CD8-positive, alpha-beta memory T cell (primary cell): ENCODE measurements at places on chromosomes 4 and X. TPM values are rescaled to one million over a fixed set of nuclear protein-coding genes. Genes with fewer than 3 reads are reported as not detected.
A peak's percentile ranks its signal among the peaks of the same experiment; 100 is the strongest.

DNA sequence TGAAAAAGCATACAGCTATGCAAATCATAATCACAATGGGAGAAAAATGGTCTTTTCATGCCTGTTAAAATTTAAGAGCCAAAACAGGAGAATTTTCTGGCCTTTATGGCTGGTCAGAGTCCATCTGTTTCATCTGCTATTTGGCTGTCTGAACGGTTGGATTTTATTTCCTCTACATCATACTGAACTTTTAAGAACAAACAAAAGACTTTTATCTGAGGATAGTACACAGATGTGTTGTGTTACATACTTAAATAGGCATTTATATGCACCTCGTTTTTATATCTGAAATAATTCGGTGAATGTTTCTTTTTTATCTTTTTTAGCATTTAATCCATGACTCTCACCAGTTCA is 18.0 kb upstream of the WWC2 start:
- no peaks in the 10 kb centered on the region for H3K27me3 ChIP-seq
- H3K4me1 ChIP-seq: no peaks in the 10 kb centered on the region
- H3K36me3 ChIP-seq: no peaks in the 10 kb centered on the region
- H3K4me3 ChIP-seq: no peak overlapping the region
- H3K27ac ChIP-seq: no peak overlapping the region

DNA sequence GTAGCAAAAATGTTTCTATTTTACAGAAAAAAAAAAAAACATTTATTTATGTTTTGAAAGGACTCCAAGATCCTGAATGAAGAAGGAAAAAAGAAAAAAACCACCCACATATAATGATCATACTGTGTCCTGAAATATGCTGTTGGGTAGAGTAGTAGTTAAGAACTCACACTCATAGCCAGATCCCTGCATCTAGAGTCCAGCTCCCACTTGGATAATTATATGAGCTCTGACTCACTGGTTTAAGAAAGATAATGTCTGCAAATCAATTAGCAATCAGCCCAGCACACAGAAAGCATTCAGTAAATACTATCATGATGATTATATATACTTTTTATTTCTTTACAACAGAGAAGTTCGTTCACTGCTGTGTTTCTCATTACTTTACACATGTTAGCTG is 46.7 kb upstream of the MXRA5 start:
- H3K4me3 ChIP-seq: no peak overlapping the region
- no peak overlapping the region for H3K27ac ChIP-seq
- H3K4me1 ChIP-seq: no peaks in the 10 kb centered on the region

DNA sequence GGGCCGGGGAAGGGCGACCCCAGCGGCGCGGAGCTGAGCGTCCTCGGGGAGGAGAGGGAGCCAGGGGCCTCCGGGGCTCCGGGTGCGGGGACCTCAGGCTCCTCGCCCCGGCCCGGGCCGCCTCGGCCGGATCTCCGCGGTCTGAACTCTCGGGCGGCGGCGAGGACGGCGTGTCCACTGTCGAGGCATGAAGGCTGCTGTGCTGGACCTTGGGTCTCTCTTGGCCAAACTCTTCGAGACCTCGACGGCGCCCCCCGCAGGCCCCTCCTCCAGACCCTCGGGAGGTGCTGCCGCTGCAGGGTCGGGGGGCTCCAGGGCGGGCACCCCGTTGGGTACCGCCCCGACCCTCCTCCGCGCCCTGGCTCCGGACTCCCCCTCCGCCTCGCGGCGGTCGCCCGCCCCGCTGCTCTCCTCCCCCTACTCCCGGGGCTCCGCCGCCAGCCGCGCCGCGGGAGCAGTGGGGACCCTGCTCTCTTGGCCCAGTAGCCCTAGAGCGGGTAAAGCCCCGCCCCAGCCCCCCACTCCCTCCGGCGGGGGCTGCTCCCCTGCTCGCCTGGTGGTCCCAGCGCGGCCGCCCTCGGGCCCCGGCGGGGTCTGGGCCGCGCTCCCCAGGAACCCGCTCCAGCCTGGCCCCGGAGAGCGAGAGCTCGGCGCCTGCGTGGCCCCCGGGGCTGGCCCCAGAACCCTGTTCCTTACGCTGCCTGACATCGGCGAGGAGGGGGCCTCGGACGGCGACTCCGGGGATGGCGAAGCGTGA is 564 bp downstream of the FAM149A start:
- H3K36me3 ChIP-seq: no peaks in the 10 kb centered on the region
- no peak overlapping the region for H3K4me3 ChIP-seq
- DNase-seq: no peak

DNA sequence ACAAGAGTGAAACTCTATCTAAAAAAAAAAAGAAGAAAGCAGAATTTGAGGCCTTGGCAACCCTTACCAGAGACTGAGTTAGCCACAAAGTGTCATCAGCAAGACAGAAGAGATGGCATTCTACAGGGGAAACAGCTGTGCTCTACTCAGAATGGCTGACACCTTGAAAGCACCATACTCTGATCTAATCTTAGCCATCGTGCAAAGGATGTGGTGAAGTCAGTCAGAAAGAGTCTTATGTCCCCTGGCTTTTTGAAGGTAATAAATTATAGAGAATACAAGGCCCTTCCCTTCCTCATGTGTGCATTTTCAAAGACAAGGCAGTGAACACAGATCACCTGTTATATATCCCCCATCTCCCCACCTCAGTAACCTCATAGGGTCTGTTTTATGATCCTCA is 13.2 kb downstream of the CLNK start:
- peaks cover 15% of the 10 kb centered on the region for H3K4me1 ChIP-seq
- DNase-seq: no peak
- no peaks in the 10 kb centered on the region for H3K27me3 ChIP-seq
- H3K4me3 ChIP-seq: no peak overlapping the region

DNA sequence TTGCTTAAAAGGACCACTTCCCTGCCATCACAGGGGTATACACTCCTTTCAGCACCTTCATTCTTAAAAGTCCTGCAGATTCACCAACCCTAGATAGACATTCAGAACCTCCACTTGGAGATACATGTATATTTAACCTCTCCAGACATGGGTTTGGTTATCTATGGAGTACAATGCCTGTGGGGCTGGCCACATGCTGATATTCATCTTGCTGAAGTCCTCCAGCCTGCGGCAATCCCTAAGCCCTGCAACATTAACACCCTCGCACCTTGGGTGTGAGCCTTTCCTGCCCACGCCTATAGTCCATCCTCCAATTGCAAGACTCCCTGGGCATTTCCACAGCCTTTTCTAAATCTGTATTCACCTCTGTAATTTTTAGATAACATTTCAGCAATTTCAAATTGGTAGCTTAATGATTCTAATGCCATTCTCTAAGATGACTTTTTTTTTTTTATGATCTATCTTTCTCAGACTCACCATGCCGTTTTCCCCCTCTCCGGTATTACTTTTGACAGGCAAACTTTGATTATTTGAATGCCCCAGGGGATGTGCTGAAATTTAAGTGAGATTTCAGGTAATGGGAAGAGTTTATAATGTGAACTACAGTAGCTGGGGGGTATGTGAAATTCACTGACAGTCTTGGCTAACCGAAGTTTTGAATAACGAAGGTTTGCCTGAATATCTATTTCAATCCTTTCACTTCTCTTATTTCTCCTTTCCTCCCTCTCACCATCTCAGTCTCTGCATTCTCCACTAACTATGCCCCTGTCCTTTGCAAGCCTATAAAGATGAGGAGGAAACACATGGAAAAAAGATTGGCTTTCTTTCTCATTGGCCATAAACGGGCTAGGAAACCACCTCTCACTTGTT is 24.1 kb downstream of the CCDC149 start:
- DNase-seq: no peak
- H3K27ac ChIP-seq: no peak overlapping the region
- no peaks in the 10 kb centered on the region for H3K27me3 ChIP-seq
- H3K4me1 ChIP-seq: no peaks in the 10 kb centered on the region
- no peaks in the 10 kb centered on the region for H3K36me3 ChIP-seq

- DNase-seq: no peak
- H3K27me3 ChIP-seq: no peaks in the 10 kb centered on the region
- H3K4me3 ChIP-seq: no peak overlapping the region
- H3K27ac ChIP-seq: no peak overlapping the region
- no peaks in the 10 kb centered on the region for H3K4me1 ChIP-seq
- H3K36me3 ChIP-seq: no peaks in the 10 kb centered on the region
Measured at GRCh38 chr4:148704291-148704690, 262.1 kb upstream of the NR3C2 start.

GRCh38 chr4:58809948-58810347 is 1699.8 kb upstream of the IGFBP7 start:
- no peaks in the 10 kb centered on the region for H3K4me1 ChIP-seq
- no peak for DNase-seq
- no peak overlapping the region for H3K27ac ChIP-seq
- no peak overlapping the region for H3K4me3 ChIP-seq
- H3K36me3 ChIP-seq: no peaks in the 10 kb centered on the region

- DNase-seq: no peak
- no peaks in the 10 kb centered on the region for H3K4me1 ChIP-seq
- no peak overlapping the region for H3K27ac ChIP-seq
- no peak overlapping the region for H3K4me3 ChIP-seq
Measured at GRCh38 chr4:94165256-94165655, 42.4 kb upstream of the SMARCAD1 start.

DNA sequence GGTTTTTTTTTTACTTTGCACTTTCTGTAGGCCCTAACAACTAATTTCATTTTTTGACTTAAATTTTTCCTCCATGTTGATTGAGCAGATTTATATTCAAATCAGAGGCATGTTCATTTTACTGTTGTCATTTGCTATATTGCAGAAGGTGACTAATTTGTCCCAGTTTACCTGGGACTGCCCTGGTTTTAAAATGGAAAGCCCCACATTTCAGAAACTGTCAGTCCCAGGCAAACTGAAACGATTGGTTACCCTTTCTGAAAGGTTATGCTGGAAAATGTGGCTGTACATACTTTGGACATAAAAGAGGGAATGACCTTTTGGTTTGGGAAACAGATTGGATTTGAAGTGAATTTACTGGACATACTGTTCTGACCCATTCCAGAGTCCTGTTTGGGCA is 160.0 kb downstream of the SPCS3 start:
- H3K27me3 ChIP-seq: no peaks in the 10 kb centered on the region
- H3K4me1 ChIP-seq: no peaks in the 10 kb centered on the region
- no peak overlapping the region for H3K4me3 ChIP-seq
- no peak for DNase-seq

GRCh38 chr4:183610033-183610432 is 49.0 kb downstream of the RWDD4 start:
- H3K4me1 ChIP-seq: no peaks in the 10 kb centered on the region
- H3K36me3 ChIP-seq: no peaks in the 10 kb centered on the region
- no peak overlapping the region for H3K27ac ChIP-seq
- no peak for DNase-seq
- peaks cover 6% of the 10 kb centered on the region for H3K27me3 ChIP-seq

GRCh38 chrX:64152857-64153256 is 52.7 kb downstream of the AMER1 start:
- DNase-seq: no peak
- no peaks in the 10 kb centered on the region for H3K27me3 ChIP-seq
- H3K4me3 ChIP-seq: no peak overlapping the region
- no peak overlapping the region for H3K27ac ChIP-seq

DNA sequence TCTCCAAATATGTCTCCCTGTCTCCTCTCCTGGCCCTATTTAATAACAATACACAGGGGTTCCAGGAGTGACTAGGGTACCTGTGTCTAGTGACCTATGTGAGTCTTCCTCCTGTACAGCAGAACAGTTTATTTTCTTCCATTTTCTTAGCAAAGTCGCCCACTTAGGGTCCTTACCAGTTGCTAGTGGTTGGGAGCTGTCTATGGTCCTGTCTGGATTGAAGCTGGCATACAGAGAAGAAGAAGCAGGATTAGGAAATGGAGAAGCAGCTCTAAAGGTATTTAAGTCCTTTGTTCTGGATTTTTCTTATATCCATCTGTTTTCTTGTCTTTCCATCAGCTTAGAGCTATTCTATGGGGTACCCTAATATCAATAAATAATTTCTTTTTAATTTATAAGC is 587.1 kb upstream of the CPEB2 start:
- H3K27ac ChIP-seq: no peak overlapping the region
- no peaks in the 10 kb centered on the region for H3K27me3 ChIP-seq

DNA sequence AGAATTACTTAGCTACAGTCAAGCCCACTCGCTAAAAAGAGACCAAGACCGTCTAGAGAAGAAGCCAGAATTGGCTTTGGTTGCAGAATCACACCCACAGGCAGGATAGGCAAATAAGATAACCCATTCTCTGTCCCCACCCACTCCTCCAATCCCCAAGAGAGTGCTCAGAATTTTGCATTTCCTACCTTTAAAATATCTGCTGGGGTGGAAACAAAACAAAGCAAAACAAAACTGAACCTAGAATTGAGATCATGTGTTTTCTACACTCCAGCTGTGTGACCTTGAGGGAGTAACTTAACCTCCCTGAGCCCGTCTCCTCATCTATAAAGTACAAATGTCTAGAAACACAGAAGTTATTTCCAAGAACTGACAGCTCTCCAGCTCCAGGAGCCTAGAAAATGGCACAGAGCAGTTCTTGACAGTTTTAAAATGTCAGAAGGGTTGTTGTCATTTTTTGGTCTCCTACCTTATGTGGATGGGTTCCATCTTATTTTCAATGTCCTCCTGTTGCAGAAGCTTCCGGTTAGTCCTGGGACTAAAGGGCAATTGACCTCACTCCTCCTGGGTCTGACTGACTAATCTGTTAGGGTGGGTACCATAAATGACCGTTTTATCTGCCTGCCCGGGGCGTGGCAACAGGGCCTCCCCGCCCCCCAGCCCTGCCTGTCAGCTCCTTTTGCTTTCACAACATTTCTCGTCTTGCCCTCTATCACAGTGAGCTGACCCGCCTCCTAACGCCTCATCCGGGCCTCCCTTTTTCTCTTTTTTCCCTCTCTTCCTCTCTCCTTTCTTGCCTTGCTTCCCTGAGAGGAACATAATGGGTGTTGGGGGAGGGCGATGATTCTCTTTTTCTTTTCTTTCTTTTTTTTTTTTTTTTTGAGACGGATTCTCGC is 114.0 kb downstream of the RBM47 start:
- H3K36me3 ChIP-seq: no peaks in the 10 kb centered on the region
- no peak overlapping the region for H3K4me3 ChIP-seq
- H3K27me3 ChIP-seq: no peaks in the 10 kb centered on the region

- no peak overlapping the region for H3K4me3 ChIP-seq
- H3K4me1 ChIP-seq: no peaks in the 10 kb centered on the region
- no peak overlapping the region for H3K27ac ChIP-seq
- DNase-seq: peak; percentile 5
- no peaks in the 10 kb centered on the region for H3K36me3 ChIP-seq
- H3K27me3 ChIP-seq: no peaks in the 10 kb centered on the region
Measured at GRCh38 chr4:35525192-35525978, 718.9 kb downstream of the ARAP2 start.

NCAPG gene
- 52.1 TPM for total RNA-seq

TBCK gene
- 23.9 TPM for total RNA-seq

NUDT11 gene
- 1.6 TPM for total RNA-seq

TLR6 gene
- 1.2 TPM for total RNA-seq

TSC22D3 gene
- total RNA-seq: 45.0 TPM

BBS12 gene
- 2.1 TPM for total RNA-seq
